CD4-positive, alpha-beta memory T cell (primary cell): ENCODE measurements at places on chromosomes 4 and X.

DNA sequence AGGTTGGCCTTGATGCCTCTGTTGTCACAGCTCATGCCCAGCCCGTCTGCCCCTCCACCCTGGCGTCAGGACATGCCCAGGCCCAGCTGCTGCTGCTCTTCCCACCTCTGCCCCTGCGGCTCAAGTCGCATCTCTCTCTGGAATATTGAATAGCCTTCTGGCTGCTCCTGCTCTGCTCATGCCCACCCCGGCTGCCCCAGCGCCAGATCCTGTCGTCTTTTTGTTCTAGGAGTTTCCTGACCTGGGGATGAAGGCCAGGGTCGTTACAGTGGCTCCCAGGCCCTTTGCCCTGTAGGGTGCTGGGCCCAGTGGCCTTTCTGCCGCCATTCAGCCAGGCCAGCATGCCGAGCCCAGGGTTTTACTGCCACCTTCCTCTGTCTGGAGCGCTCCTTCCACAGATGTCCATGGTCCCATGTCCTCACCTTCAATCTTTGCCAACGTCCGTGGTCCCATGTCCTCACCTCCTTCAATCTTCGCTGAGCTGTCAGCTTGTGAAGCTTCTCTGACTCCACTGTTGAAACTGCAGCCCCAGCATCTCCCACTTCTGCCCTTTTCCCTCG is 9.7 kb downstream of the MAEA start:
- H3K4me1 ChIP-seq: peaks cover 9% of the 10 kb centered on the region
- H3K27me3 ChIP-seq: no peaks in the 10 kb centered on the region
- DNase-seq: no peak
- no peak overlapping the region for H3K27ac ChIP-seq
- H3K36me3 ChIP-seq: peaks cover 36% of the 10 kb centered on the region

DNA sequence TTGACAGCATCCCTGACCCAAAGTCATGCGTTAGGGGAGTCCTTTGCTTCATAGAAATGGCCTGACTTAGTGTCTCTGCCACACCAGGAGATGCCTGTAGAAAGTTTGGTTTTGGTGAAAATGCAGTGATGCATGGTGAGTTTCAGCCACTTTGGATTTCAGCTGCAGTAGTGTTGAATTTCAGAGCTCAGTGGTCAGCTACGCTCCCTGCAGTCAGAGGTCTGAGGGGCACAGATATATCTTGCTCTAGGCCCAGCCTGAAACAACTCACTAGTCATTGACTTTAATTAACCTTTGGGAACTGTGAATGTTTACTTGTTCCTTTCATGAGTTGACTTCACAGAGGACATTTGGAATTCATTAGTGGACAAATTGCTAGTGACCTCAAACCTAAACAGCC is 17.5 kb downstream of the RBMX2 start:
- no peaks in the 10 kb centered on the region for H3K27me3 ChIP-seq
- no peak for DNase-seq
- H3K4me1 ChIP-seq: no peaks in the 10 kb centered on the region
- H3K27ac ChIP-seq: no peak overlapping the region
- no peaks in the 10 kb centered on the region for H3K36me3 ChIP-seq

DNA sequence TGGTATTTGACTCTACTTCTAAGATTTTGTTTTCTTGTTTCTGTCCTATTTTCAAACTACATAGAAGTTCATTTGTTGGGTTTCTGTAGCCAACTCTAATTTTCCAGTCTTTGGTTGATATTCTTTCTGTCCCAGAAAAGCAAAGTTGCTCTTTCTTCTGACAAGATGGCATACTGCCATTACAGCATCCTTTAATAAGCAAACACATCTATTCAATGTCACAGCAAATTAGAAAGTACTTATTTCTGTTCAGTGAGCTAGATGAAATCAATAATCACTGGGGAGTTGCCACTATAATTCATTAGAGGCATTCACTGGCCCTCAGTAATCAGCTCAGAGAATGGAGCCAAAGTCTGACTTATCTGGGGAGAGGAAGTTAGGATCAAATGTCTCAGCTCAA is 1258.0 kb upstream of the IGFBP7 start:
- DNase-seq: no peak
- H3K4me3 ChIP-seq: no peak overlapping the region
- H3K27ac ChIP-seq: no peak overlapping the region
- no peaks in the 10 kb centered on the region for H3K4me1 ChIP-seq
- no peaks in the 10 kb centered on the region for H3K36me3 ChIP-seq

GRCh38 chr4:86152454-86152853 is 207.4 kb downstream of the MAPK10 start:
- H3K27me3 ChIP-seq: no peaks in the 10 kb centered on the region
- H3K27ac ChIP-seq: no peak overlapping the region
- no peak overlapping the region for H3K4me3 ChIP-seq
- H3K36me3 ChIP-seq: no peaks in the 10 kb centered on the region
- H3K4me1 ChIP-seq: no peaks in the 10 kb centered on the region
- DNase-seq: no peak

DNA sequence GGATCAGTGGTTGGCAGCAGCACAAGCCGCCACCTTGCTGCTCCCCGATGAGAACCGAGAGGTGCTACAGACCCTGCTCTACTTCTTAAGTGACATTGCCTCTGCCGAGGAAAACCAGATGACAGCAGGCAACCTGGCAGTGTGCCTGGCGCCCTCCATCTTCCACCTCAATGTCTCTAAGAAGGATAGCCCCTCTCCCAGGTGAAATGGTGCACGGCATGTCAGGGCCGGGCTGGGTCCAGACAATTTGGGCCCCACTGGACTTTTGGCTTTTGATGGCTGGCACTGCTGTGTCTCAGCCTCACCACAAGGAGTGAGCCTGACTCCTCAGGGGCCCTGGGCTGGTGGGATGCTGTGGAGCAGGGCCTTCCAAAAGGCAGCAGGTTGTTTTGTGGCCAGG is 74.1 kb downstream of the STARD8 start:
- no peaks in the 10 kb centered on the region for H3K4me1 ChIP-seq
- no peaks in the 10 kb centered on the region for H3K36me3 ChIP-seq
- DNase-seq: no peak
- no peak overlapping the region for H3K27ac ChIP-seq
- no peak overlapping the region for H3K4me3 ChIP-seq

DNA sequence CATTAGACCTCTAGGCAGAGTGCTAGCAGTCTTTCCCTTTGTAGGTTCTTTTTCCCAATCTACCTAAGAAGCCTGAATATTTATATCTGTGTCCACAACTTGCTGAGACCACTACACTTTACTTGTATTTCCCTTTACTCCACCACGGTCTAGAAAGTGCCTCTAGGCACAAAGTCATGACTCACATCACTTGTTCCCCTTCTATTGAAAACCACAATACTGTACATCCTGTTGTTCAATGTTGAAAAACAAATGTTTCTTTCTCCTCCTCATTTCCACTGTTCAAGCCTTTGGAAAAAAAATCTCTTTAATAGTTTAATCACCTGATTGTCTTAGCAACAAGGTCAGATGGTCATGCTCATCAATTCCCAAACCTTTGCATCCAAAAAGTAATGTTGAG is 326.7 kb downstream of the GUCY2F start:
- H3K4me3 ChIP-seq: no peak overlapping the region
- DNase-seq: no peak
- H3K36me3 ChIP-seq: no peaks in the 10 kb centered on the region
- no peak overlapping the region for H3K27ac ChIP-seq
- no peaks in the 10 kb centered on the region for H3K4me1 ChIP-seq

GRCh38 chr4:78020677-78021076 is 36.4 kb upstream of the FRAS1 start:
- no peaks in the 10 kb centered on the region for H3K36me3 ChIP-seq
- H3K27me3 ChIP-seq: no peaks in the 10 kb centered on the region
- DNase-seq: no peak
- no peak overlapping the region for H3K27ac ChIP-seq
- H3K4me1 ChIP-seq: no peaks in the 10 kb centered on the region

GRCh38 chrX:3403748-3404147 is 57.3 kb upstream of the MXRA5 start:
- no peaks in the 10 kb centered on the region for H3K4me1 ChIP-seq
- no peak for DNase-seq
- no peak overlapping the region for H3K4me3 ChIP-seq
- H3K27ac ChIP-seq: no peak overlapping the region

GRCh38 chr4:58807843-58808615 is 1697.8 kb upstream of the IGFBP7 start:
- H3K4me3 ChIP-seq: no peak overlapping the region
- no peaks in the 10 kb centered on the region for H3K27me3 ChIP-seq
- H3K4me1 ChIP-seq: no peaks in the 10 kb centered on the region
- no peaks in the 10 kb centered on the region for H3K36me3 ChIP-seq
- no peak for DNase-seq

GRCh38 chrX:102765217-102765616 is 44.7 kb downstream of the GPRASP3 start:
- H3K4me3 ChIP-seq: no peak overlapping the region
- no peak for DNase-seq
- no peak overlapping the region for H3K27ac ChIP-seq
- no peaks in the 10 kb centered on the region for H3K36me3 ChIP-seq

- no peak overlapping the region for H3K27ac ChIP-seq
- H3K4me1 ChIP-seq: peaks cover 3% of the 10 kb centered on the region
- no peaks in the 10 kb centered on the region for H3K36me3 ChIP-seq
- H3K4me3 ChIP-seq: no peak overlapping the region
These were observed 39.7 kb downstream of the HMGB2 start for GRCh38 chr4:173294444-173294843.

- H3K4me3 ChIP-seq: no peak overlapping the region
- no peak overlapping the region for H3K27ac ChIP-seq
- H3K36me3 ChIP-seq: no peaks in the 10 kb centered on the region
- H3K4me1 ChIP-seq: no peaks in the 10 kb centered on the region
These were observed 73.1 kb downstream of the MTHFD2L start for GRCh38 chr4:74230902-74231499.

GRCh38 chr4:15711762-15712161 is 8.9 kb downstream of the BST1 start:
- H3K27ac ChIP-seq: no peak overlapping the region
- H3K27me3 ChIP-seq: no peaks in the 10 kb centered on the region

DNA sequence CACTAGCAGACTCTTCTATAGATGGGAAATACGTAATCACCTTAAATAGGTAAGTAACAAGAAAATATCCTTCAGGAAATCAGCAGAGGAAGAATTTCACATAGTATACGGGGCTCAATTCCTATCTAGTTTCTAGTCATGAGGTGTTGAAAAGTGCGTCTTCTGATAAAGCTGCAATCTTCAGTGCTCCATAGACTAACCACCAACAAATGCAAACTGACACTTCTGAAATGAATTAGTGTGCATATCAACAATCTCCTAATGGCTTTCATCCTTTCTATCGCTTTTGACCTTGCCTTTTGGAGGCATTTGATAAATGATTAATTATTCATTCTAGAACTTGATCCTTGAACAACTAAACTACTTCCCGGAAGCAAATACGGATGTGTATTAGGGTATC is 2306.6 kb upstream of the AGA start:
- H3K4me1 ChIP-seq: no peaks in the 10 kb centered on the region
- no peak overlapping the region for H3K4me3 ChIP-seq
- no peak overlapping the region for H3K27ac ChIP-seq
- H3K27me3 ChIP-seq: no peaks in the 10 kb centered on the region
- DNase-seq: no peak
- no peaks in the 10 kb centered on the region for H3K36me3 ChIP-seq

DNA sequence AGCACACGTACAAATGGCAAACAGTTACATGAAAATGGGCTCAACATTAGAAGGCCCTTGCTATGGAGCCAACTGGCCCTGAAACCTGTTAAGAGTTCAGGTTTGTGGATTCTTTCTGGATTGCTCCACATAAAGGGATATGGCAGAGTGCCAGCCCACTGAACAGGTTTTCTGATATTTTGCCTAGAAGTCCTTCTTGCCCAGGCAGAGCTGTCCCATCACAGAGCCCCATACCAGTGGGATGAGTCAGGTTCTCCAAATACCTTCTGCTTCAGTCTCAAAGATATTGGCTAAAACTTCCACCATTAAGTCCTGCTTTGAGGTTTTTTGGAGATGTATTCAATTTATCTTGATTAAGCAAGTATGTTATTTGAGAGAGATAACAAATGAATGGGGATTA is 146.8 kb upstream of the IL1RAPL2 start:
- no peak overlapping the region for H3K27ac ChIP-seq
- H3K4me1 ChIP-seq: no peaks in the 10 kb centered on the region
- no peaks in the 10 kb centered on the region for H3K27me3 ChIP-seq
- H3K4me3 ChIP-seq: no peak overlapping the region

DNA sequence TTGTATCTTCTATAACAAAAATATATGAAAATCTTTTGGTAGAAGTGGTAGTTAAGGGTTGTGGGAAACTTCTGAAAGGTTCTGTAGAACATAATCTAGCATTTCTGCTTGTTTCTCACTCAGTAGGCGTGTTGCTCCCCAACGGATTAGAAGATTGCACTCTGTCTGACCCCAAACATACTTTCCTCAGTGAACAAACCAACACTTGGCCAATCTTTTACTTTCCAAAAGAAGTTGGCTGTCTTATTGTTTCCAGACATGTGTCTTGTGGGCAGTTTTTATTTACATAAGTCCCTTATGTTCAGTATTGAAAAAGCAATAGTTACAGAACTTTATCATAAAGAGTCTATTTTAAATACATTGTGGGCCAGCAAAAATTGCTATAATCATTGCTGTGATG is 312.8 kb upstream of the EPHA5 start:
- H3K4me3 ChIP-seq: no peak overlapping the region
- DNase-seq: no peak
- no peaks in the 10 kb centered on the region for H3K4me1 ChIP-seq
- no peak overlapping the region for H3K27ac ChIP-seq
- H3K27me3 ChIP-seq: no peaks in the 10 kb centered on the region
- no peaks in the 10 kb centered on the region for H3K36me3 ChIP-seq

- H3K27me3 ChIP-seq: no peaks in the 10 kb centered on the region
- no peaks in the 10 kb centered on the region for H3K36me3 ChIP-seq
- no peak for DNase-seq
These were observed 180.1 kb upstream of the S100G start for GRCh38 chrX:16469870-16470269.

GRCh38 chr4:165851256-165851655 is 21.8 kb upstream of the TLL1 start:
- no peaks in the 10 kb centered on the region for H3K36me3 ChIP-seq
- no peaks in the 10 kb centered on the region for H3K27me3 ChIP-seq
- H3K4me1 ChIP-seq: no peaks in the 10 kb centered on the region

- no peak for DNase-seq
- no peak overlapping the region for H3K27ac ChIP-seq
- H3K4me3 ChIP-seq: no peak overlapping the region
- no peaks in the 10 kb centered on the region for H3K36me3 ChIP-seq
- no peaks in the 10 kb centered on the region for H3K27me3 ChIP-seq
These were observed 56.9 kb upstream of the ADRA2C start for GRCh38 chr4:3709061-3709845.

DNA sequence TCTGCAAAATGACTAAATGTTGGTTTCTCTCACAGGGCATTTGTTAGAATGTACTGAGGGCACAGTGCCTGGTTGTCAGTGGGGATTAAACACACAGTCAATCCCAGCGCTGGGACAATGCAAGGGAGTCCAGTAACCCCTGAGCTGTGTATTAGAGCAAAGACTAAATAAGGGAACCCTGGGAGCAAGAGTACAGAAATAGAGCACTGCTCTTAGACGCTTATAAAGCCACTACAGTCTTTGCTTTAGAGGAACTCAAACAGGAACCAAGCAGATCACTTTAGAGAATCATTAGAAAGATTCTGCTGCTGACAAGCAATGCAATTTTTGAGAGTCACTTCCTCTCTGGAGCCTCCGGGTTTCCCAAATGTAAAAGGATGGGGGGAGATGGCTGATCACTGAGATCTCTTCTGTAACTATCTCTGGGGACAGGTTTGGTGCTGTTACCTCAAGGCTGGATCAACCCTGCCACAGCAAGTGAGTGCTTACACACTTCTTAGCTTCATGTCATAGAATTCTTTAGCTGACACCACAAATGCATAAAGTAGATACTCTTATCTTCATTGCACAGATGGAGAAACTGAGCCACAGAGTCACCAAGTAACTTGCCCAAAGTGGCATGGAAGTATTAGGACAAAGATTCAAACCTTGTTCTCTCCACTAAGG is 137.8 kb upstream of the CPEB2 start:
- H3K36me3 ChIP-seq: no peaks in the 10 kb centered on the region
- no peak overlapping the region for H3K4me3 ChIP-seq
- no peak for DNase-seq
- no peaks in the 10 kb centered on the region for H3K27me3 ChIP-seq
